Ecto neural progenitor cell (in vitro differentiated cells): ENCODE measurements at places on chromosomes 13 and 19.
A peak's percentile ranks its signal among the peaks of the same experiment; 100 is the strongest.

DNA sequence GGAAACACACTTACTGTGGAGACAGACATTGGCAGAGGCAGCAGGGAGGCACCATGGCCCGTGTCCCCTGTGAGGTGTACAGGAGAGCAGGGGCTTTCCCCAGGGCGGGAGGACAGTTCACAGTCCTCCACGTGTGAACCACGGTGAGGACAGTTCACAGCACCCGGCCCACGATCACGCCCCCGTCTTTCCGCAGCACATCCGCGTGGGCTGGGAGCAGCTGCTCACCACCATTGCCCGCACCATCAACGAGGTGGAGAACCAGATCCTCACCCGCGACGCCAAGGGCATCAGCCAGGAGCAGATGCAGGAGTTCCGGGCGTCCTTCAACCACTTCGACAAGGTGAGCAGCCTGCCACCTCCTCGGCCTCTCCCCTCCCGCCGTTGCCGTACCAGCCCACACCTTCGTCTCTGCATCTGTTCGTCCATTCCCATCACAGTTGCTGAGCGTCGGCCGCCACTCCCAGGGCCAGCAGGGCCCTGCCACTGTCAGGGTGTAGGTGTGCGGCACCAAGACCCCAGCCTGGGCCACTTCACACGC lies 17.4 kb downstream of the CAPN12 start:
- no peak for DNase-seq

DNA sequence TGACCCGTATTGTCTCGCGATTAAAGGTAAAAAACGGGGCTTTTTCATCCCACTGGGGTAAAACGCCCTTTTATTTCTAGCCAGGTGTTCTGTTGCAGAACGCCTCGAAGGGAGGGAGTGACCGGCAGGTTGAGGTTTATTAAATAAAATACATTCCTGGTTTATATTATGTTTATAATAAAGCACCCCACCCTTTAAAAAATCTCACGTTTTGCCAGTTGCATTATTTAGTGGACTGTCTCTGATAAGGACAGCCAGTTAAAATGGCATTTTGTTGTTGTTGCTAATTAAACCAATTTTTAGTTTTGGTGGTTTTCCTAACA lies 25.1 kb upstream of the ZNF850 start:
- DNase-seq, result no peak

DNA sequence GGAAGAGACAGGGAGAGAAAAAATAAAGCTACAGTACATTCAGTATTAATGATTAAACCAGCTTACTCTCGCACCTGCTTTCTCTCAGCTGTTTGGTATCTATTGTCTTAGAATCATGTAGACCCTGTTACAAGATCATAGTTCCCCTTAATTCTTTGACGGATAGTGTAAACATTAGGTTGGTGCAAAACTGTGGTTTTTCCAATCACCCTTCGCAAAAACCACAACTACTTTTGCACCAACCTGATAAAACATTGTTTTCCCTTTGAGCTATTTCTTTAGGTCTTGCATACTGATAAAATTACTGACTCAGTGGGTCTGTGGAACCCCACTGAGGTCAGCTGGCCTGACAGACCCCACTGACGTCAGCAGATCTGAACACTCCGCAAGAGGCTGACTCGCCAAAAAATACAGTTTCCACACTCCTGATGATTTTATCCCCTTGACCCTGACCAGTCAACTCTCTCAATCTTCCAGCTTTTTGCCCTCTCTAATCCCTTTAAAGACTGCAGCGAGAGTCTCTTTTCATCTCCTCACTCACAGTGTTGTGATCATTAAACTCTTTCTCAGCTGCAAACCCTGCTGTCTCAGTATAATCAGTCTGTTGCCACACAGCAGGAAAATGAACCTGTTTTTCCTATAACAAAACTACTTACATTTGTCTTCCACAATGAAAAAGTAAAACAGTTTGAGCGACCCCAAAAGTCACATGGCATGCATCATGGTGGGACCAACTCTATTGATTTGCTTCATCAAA lies 123.9 kb downstream of the SLITRK6 start:
- DNase-seq, result no peak

GRCh38 chr19:18119013-18119716 lies 21.6 kb downstream of the MAST3 start:
- DNase-seq, result no peak

GRCh38 chr13:42011601-42012350 lies 36.7 kb upstream of the DGKH start:
- DNase-seq, result no peak

GRCh38 chr13:109406376-109406992 lies 379.9 kb downstream of the IRS2 start:
- DNase-seq, result no peak

DNA sequence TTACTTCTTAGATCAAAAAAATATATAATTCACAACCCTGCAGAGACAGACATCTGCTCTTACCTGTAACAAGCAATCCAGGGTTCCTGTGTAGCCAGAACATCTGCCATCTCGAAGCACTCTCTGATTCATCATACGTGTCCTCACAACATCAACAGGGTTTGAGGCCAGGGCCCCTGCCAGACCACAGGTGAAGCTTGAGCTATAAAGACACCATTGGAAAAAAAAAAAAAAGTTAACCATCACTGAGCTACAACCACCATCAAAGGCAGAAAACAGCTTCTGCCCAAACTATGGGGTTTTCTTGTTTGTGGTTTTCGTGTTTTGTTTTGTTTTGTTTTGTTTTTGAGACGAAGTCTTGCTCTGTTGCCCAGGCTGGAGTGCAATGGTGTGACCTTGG lies 19.3 kb downstream of the SLC25A30 start:
- no peak for DNase-seq

GRCh38 chr13:43838909-43839308 lies 40.6 kb downstream of the CCDC122 start:
- DNase-seq, result no peak

- no peak for DNase-seq
Observed at GRCh38 chr13:68275758-68276157, 1045.6 kb upstream of the PCDH9 start.

- no peak for DNase-seq
Observed at GRCh38 chr19:17184371-17184841, 30.8 kb upstream of the USE1 start.

- DNase-seq, result no peak
Observed at GRCh38 chr13:77338961-77339401, 12.1 kb upstream of the MYCBP2 start.

- DNase-seq, result peak; percentile 89
Observed at GRCh38 chr19:43699506-43700394, 16.1 kb upstream of the IRGC start.

GRCh38 chr19:50531171-50531612 lies 17.5 kb upstream of the ASPDH start:
- DNase-seq, result no peak

DNA sequence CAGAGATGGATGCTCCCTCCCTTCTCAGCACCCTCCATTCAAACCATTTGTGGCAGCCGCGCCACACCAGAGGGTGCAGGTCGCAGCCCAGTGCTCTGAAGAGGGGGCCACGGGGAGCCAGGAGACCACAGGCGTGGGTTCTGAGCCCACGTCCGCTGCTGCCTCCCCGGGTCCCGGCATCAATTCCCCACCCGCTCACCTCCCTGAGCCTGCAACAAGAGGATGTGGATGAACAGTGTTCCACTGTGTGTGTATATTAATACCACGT lies 120.1 kb upstream of the VSTM2B start:
- DNase-seq, result no peak

DNA sequence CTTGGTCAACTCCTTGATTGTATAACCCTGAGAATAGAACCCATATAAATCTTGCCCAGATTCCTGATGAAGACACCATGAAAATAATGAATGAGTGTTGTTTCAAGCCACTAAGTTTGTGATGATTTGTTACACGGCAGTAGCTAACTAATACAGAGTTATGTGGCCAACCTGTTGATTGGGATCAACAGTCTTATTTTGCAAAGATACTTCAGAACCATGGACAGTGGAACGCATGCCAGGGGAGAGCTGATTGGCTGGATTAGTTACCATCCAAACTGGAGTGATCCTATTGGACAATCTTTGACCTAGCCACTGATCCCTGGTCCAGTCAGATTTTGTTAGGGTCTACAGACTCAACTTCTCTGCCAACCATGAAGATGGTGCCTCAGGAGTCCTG lies 26.6 kb downstream of the CD70 start:
- no peak for DNase-seq

DNA sequence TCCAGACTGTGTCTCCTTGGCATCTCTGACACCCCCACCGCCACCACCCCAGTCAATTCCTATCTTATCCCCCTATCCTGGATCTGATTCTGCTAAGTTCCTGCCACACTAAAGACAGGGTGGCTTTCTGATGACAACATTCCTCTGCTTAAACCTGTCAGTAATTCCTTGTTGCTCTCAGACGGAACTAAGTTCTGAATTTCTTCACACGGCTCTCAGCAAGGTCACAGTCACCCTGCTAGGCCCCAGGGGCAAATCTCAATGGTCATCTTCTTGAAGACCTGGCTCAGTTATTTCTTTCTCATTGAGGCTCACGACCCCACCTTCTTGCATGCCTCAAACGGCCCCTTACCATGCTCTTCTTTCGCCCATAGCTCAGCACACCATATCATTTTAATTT lies 7.6 kb downstream of the ALOX5AP start:
- no peak for DNase-seq

- no peak for DNase-seq
Observed at GRCh38 chr19:51926426-51926783, 867 bp upstream of the ZNF613 start.

GRCh38 chr19:7349231-7349591 lies 474 bp downstream of the ARHGEF18 start:
- no peak for DNase-seq

DNA sequence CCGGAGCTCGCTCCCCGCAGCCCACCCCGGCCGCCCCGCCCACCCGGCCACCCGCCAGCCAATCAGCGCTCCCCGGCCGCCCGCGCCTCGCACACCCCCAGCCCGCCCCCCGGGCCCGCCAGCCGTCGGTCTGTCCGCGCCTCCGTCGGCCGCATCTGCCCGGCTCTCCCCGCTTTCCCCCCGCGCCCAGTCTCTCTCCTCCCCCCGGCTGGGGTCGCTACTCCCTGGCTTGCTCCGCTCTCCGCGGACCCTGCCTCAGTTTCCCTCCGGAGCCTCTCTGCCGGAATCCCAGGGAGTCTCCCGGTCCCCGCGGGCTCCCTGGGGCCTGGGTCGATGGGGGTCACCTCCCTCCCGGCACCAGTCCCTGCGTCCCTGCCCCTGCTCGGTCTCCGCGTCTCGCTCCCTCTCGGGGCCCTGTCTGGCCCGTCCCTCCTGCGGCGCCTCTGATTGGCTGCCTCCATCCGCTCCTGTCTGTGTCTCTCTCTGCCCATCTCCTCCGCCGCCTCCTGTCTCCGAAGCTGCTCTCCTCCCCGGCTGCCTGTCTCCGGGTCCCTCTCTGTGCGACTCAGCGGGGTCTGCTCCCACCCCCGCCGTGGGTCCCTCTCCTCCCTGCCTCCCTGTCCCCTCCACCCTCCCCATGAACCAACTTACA lies 484 bp downstream of the IL11 start:
- peak; percentile 86 for DNase-seq

DNA sequence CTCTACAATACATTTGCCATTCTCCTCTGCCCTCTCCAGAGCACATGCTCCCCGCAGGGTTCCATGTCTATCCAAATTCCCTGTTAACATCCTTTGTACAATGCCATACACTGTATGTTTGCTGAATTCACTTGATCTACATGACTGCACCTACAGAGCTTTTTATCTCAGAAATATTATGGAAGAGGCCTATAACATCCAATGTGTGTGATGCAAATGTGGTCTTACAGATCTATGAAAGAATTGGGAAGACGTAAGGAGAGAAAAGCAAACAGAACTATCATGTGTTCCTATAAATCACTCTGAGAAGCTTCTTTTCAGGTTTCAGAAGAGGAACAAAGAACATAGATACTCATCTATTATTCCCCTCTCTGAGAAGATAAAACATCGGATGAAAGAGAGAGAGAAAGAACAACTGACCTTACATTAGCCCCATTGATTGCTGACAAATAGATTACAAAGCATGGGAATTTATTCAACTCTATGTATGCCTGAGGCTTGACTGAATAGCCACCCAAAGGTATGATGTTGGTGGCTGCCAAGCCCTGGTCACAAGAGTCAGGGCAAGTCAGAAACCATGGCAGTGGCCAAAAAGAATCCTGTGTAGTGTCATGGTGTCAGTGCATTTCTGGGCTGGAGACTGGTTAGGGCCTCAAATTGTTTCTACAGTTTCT lies 425.2 kb downstream of the FOXO1 start:
- DNase-seq, result no peak

GRCh38 chr13:28423010-28423409 lies 71.9 kb downstream of the FLT1 start:
- DNase-seq, result no peak

- no peak for DNase-seq
Observed at GRCh38 chr13:113205428-113205931, 3.0 kb downstream of the PCID2 start.

DNA sequence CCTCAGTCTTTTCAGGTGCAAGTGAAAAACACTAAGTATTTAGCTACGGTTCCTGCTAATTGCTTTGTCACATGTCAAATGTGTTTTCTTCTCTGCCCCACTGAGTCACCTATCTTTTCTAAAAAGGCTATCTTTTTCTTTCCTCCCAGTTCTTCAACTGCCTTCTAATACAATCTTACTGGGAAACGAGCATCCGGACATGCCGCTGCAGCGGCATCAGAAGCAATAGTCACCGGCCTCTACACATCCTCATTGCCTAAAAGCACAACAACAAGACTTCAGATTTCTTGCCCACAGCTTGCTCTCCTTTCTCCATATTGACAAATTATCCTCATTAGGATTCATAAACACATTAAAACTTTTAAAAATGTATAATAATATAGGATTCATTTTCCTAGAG lies 1.2 kb downstream of the PCDH9 start:
- no peak for DNase-seq

DNA sequence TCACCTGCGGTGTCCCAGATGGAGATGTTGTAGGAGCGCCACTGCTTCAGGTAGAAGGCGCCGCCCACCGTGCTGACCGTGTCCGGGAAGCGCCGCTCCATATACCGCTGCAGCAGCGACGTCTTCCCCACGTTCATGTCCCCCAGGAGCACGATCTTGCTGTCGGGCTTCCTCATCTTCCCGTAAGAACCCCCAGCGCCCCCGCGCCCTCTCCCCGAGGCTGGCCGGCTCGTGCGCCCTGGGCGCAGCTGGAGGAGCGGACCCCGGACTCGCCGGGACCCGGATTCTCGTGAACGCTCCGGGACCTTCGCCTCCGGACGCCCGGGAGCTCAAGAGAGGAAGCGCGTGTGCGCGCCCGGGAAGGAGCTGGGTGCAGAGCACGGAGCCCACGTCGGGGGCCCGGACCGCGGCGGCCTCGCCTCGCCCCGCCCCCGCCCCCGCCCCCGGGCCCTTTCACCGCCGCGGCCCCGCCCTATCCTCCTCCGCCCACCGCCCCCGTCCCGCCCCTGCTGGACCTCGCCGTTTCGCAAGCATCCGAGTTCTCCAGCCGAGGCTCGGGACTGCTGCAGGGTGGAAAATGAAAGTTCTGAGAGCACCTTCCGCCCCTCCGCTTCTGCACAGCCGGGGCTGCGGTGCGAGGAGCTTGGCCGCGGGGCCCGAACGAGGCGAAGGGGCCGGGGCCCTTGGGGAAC lies at the start of gene RAB20:
TSS of gene RAB20 (minus strand) at position 379 of the 692 bp plus-strand sequence. CDS start at position 176, 203 bp downstream.
- DNase-seq, result peak; percentile 83

- DNase-seq, result no peak
Observed at GRCh38 chr13:42553098-42554046, 20.6 kb upstream of the TNFSF11 start.
